Body of pancreas (tissue), 4 donors: ENCODE measurements at places on chromosomes 1 and 21.

DNA sequence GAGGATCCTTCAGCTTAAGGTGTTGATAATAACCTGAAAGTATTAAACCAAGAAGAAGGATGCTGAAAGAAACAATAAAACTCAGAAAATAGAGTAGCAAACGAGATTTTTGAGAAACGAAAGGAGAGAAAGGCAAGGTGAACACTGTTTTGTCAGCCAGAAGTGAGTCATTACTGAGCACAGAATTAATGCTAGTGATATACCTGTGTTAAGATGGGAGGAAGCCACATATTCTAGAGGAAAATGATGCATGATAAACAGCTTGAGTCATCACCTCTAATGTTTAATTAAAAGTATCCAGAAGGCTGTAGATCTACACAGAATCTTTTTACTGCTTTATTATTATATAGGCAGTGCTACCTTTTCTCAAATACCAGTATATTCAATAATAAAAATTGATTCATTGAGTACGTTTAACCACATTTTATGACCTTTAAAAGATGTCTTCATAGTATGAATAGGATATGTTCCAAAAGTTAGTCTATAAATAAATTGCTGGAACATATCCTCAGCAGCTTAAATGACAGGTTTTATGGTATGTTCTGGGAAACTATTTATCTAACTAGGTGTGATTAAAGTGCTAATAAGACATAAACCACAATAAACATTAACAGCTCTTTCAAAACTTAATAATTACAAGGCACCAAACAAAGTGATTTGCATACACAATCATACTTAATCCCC lies 10.3 kb downstream of the SH3GLB1 start:
- H3K4me1 ChIP-seq = peaks cover 28% of the 10 kb centered on the region
- no peak for DNase-seq
- H3K27ac ChIP-seq = no peak overlapping the region

DNA sequence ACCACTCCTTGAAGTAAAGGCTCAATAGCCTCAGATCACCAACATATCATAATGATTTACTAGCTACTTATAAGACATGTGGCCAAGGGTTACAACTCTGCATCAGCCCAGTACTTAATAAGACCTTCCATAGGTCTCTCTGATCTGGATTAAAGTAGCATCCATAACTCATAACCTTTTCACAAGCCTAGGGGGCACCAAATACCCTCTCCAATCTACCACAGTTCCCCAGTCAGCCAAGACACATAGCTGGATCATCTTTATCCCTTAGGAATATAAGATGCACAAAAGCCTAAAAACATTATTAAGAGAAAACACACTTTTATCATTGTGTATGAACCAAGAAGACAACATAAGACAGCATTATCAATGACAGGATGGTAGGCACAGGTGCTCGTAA lies 22.1 kb downstream of the SSX2IP start:
- DNase-seq = no peak
- no peaks in the 10 kb centered on the region for H3K4me1 ChIP-seq
- H3K4me3 ChIP-seq = no peak overlapping the region
- no peak overlapping the region for H3K27ac ChIP-seq
- no peaks in the 10 kb centered on the region for H3K27me3 ChIP-seq

GRCh38 chr1:43056981-43057391 lies 98.3 kb upstream of the SLC2A1 start:
- no peaks in the 10 kb centered on the region for H3K27me3 ChIP-seq
- H3K36me3 ChIP-seq = no peaks in the 10 kb centered on the region
- no peak overlapping the region for H3K4me3 ChIP-seq
- DNase-seq = no peak

GRCh38 chr1:235331401-235331800 lies 3.0 kb downstream of the GGPS1 start:
- no peak for DNase-seq
- peaks cover 36% of the 10 kb centered on the region for H3K4me1 ChIP-seq
- no peak overlapping the region for H3K4me3 ChIP-seq
- H3K36me3 ChIP-seq = no peaks in the 10 kb centered on the region

GRCh38 chr1:212203630-212204029 lies 81.6 kb upstream of the PPP2R5A start:
- no peak overlapping the region for H3K27ac ChIP-seq
- H3K27me3 ChIP-seq = no peaks in the 10 kb centered on the region

DNA sequence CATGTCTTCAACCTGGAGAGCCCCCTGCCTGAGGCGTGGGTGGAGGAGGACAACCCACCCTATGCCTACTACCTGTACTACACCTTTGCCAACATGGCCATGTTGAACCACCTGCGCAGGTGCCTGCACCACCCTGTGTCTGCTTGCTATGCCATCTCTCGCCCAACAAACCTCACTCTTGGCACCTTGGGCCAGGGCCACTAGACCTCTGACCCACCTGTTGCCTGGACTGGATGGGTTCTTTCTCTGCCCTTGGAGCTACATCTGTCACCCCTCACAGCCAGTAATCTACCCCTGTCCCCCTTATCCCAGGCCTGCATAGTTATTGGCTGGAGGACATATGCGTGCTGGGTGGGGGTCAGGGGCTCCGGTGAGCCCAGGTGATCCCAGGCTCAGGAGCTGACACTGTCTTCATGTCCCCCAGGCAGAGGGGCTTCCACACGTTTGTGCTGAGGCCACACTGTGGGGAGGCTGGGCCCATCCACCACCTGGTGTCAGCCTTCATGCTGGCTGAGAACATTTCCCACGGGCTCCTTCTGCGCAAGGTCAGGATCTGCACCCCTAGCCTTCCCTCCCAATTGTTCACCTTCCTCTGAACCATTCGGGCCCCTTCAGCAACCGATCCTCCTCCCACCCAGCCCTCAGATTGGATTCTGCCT lies 9.9 kb downstream of the AMPD2 start:
- no peaks in the 10 kb centered on the region for H3K27me3 ChIP-seq
- peaks cover 24% of the 10 kb centered on the region for H3K36me3 ChIP-seq
- H3K27ac ChIP-seq = no peak overlapping the region
- no peak for DNase-seq
- H3K4me3 ChIP-seq = no peak overlapping the region

- peak overlapping the region; percentile 47 for H3K27ac ChIP-seq
- no peak overlapping the region for H3K4me3 ChIP-seq
- no peaks in the 10 kb centered on the region for H3K36me3 ChIP-seq
These were observed 8.7 kb upstream of the SLC2A5 start for GRCh38 chr1:9078015-9078751.

DNA sequence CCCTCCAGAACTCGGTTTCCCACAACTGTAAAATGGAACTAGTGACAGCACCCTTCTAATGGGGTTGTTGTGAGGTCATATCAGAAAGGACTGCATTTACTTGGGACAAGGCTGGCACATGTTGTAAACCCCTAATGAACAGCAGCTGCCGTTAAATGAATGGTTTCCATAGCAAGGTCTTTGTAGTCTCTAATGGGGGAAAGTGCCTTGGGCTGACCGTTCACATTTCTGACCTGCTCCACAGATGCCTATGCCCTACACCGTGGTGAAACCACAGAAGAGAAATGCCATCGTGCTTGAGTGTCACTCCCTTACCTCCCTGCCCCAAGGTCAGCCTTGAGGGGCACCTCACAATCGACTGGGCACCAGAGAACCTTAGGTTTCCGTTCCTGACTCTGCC lies 143.1 kb downstream of the ZSCAN20 start:
- H3K4me3 ChIP-seq = no peak overlapping the region
- no peaks in the 10 kb centered on the region for H3K36me3 ChIP-seq
- no peak overlapping the region for H3K27ac ChIP-seq
- no peaks in the 10 kb centered on the region for H3K27me3 ChIP-seq

DNA sequence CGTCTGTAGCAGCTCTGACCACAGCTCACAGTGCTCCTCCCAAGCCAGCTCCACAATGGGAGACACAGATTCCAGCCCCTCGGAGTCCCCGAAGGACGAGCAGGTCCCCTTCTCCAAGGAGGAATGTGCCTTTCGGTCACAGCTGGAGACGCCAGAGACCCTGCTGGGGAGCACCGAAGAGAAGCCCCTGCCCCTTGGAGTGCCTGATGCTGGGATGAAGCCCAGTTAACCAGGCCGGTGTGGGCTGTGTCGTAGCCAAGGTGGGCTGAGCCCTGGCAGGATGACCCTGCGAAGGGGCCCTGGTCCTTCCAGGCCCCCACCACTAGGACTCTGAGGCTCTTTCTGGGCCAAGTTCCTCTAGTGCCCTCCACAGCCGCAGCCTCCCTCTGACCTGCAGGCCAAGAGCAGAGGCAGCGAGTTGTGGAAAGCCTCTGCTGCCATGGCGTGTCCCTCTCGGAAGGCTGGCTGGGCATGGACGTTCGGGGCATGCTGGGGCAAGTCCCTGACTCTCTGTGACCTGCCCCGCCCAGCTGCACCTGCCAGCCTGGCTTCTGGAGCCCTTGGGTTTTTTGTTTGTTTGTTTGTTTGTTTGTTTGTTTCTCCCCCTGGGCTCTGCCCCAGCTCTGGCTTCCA lies 22.9 kb upstream of the VPS13D start:
- H3K4me3 ChIP-seq = no peak overlapping the region
- H3K27ac ChIP-seq = no peak overlapping the region
- no peaks in the 10 kb centered on the region for H3K27me3 ChIP-seq
- no peak for DNase-seq

DNA sequence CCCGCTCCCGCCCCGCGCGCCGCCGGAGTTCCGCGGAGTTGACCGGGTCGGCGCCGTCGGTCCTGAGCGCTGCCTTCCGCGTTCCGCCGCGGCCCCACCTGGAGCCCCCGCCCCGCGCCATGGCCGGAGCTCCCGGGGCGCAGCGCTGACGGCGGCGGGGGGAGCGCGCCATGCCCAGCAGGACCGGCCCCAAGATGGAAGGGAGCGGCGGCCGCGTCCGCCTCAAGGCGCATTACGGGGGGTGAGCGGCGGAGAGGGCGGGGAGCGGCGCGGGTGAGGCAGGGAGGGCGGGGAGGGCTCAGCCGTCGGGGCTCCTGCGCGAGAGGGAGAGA lies 216 bp downstream of the PRKCZ start:
- peak overlapping the region; percentile 79 for H3K27ac ChIP-seq
- H3K4me1 ChIP-seq = peaks cover 28% of the 10 kb centered on the region
- H3K27me3 ChIP-seq = no peaks in the 10 kb centered on the region
- H3K4me3 ChIP-seq = peak overlapping the region; percentile 67
- no peaks in the 10 kb centered on the region for H3K36me3 ChIP-seq

- no peaks in the 10 kb centered on the region for H3K27me3 ChIP-seq
- H3K4me1 ChIP-seq = no peaks in the 10 kb centered on the region
- H3K4me3 ChIP-seq = no peak overlapping the region
- no peak overlapping the region for H3K27ac ChIP-seq
- DNase-seq = peak; percentile 61
- H3K36me3 ChIP-seq = peaks cover 4% of the 10 kb centered on the region
These were observed 44.7 kb upstream of the GOLT1A start for GRCh38 chr1:204258213-204259115.

DNA sequence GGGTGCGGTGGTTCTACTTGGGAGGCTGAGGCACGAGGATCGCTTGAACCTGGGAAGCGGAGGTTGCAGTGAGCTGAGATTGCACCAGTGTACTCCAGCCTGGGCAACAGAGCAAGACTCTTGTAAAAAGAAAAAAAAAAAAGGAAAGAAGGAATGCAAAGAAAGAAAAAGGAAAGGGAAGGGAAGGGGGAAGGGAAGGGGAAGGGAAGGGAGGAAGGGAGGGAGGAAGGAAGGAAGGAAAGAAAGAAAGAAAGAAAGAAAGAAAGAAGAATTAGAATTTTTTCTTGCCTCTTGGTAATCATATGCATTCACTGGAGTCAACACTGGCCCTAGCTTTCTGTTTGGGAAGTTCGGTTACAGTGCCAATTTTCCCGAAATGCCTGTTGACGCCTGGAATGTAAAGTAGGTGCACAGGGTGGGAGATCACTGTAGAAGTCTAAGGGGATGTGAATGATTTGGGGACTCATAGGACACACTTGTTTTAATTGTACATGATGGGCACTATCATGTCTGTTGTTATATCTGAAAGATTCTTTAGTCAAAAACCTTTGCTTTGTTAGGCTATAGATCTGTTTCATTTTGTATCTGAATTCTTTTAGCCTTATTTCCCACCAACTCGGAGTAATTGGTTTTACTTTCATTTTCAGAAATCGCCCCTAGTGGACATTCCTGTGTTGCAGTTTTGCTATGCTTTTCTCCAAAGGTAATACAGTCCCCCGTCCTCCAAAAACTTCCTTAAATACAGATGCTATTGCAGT lies 59.8 kb upstream of the MORC3 start:
- peaks cover 7% of the 10 kb centered on the region for H3K4me1 ChIP-seq
- DNase-seq = peak; percentile 65
- peak overlapping the region; percentile 70 for H3K27ac ChIP-seq

DNA sequence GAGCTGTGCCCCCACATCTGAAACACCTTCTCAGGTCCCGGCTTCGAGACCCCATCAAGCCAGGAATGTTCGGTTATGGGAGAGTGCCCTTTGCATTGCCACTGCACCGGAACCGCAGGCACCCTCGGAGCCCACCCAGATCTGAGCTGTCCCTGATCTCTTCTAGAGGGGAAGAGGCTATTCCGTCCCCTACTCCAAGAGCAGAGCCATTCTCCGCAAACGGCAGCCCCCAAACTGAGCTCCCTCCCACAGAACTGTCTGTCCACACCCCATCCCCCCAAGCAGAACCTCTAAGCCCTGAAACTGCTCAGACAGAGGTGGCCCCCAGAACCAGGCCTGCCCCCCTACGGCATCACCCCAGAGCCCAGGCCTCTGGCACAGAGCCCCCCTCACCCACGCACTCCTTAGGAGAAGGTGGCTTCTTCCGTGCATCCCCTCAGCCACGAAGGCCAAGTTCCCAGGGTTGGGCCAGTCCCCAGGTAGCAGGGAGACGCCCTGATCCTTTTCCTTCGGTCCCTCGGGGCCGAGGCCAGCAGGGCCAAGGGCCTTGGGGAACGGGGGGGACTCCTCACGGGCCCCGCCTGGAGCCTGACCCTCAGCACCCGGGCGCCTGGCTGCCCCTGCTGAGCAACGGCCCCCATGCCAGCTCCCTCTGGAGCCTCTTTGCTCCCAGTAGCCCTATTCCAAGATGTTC lies 4.3 kb downstream of the ADAMTSL4 start:
- H3K36me3 ChIP-seq = no peaks in the 10 kb centered on the region
- peaks cover 30% of the 10 kb centered on the region for H3K4me1 ChIP-seq
- no peak overlapping the region for H3K4me3 ChIP-seq
- no peaks in the 10 kb centered on the region for H3K27me3 ChIP-seq
- H3K27ac ChIP-seq = no peak overlapping the region

DNA sequence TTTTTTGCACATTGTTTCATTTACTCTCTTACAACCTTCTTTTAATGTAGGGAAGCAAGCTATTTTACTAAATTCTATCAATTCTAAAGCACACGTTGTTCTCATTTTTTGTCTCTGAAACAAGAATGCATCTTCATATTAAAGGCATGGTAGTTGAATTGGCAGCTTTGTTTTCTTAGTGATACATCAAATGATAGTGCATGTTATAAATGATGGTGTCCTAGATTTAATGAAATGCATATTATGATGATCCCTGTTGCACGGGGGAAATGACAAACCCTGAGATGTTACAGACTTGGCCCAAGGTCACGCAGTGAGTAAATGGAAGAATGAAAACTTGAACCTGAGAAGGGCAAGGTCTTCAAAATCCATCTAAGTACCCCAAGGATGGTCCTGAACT lies 213.1 kb downstream of the KAZN start:
- H3K27ac ChIP-seq = no peak overlapping the region
- no peaks in the 10 kb centered on the region for H3K36me3 ChIP-seq
- peaks cover 22% of the 10 kb centered on the region for H3K4me1 ChIP-seq
